ENCODE measurements at places on chromosomes 7 and 10.

DNA sequence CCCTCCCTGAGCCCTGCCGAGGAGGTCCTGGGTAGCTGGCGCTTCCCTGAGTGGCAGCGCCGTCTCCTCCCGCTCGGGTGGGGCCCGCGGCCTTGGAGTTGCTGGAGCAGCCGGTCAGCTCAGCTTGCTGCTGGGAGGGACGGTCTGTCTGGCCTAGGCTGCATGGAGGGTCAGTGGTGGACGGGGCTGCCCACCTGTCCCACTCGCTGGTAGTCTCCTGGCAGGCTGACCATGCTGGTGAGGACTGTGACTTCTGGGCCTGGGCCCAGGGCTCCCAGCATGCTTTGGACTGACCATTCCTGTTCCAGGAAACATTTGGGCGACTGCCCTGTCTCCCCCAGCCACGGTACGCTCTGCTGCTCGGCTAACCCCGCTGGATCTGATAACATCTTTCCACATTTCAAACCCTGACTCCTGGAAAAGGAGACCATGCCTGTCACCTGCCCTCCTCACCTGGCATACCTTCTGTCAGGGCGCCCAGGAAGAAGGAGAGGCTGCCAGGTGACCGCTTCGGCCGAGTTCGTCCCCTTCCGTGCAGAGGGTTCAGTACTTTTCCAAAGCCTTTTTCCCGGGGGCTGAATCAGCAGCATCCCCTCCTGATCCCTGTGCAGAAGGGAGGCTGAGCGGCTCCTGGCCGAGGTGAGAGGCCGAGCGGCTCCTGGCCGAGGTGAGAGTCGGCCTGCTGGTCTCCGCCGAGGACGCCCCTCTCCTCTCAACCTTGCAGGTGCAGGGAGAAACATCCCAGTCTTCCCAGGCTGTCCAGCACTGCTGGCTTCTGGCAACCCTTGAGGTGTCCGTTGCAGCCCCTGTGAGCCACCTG lies 43.4 kb downstream of the FAM20C start:
- no peak for DNase-seq

DNA sequence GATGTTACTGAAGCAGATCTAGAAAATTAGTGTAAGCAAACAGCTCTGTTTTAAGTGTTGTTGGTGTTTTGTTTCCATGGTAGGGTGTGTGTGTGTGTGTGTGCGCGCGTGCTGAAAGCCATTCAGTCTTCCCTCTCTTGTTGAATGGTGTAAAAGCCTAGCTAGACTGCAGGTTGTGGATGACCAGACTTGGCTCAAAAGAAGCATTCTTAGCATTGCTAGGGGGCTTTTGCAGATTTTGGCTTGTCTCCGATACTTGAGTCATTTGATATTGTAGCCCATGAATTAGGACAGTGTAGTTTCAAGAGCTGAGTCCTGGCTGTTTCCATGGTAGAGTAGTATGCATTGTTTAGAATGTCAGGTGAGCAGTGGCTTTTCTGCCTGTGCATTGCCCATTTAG lies 99.1 kb downstream of the SND1 start:
- DNase-seq: no peak

DNA sequence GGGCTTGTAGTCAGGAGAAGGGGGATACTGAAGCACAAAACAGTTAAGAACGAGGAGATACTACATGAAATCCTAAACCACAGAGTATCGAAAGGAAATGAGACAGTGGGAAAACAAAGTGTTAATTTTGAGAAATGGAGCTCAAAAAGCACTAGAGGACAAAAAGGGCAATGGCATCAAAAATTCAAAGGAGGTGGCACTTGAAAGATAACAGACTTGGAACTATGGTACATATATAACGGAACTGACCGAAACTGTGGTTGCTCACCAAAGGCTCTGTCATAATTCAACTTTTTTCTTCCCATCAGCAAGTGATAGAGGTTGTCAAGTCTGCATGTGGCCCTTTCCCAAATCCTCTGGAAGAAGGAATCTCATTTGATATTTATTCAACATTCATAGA lies 97.0 kb downstream of the CABCOCO1 start:
- no peak for DNase-seq

DNA sequence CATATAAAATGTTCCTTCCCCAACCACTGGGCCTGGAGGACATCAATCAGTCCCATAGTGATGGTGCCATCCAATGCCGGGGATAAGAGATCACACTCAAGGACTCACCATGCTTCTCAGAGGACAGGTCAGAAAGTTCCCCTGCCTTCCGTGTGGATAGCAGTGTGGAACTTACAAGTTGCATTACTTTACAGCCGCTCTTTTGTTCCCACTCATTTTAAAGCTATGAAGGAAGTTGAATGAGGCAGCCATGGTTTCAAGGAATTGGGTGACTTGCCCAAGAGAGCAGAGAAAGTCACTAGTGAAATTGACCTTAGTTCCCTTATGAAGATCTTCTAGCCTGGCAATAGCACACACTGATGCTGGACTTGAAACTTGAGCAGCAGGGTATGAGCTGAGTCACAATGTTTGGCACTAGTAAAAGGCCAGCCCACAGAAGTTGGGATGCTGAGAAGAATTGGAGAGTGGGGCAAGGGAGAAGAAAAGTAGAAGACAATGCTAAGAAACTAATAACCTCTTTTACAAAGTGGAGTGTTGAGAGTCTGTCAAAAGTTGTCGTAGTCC lies 78.7 kb downstream of the CXCL12 start:
- DNase-seq: no peak

DNA sequence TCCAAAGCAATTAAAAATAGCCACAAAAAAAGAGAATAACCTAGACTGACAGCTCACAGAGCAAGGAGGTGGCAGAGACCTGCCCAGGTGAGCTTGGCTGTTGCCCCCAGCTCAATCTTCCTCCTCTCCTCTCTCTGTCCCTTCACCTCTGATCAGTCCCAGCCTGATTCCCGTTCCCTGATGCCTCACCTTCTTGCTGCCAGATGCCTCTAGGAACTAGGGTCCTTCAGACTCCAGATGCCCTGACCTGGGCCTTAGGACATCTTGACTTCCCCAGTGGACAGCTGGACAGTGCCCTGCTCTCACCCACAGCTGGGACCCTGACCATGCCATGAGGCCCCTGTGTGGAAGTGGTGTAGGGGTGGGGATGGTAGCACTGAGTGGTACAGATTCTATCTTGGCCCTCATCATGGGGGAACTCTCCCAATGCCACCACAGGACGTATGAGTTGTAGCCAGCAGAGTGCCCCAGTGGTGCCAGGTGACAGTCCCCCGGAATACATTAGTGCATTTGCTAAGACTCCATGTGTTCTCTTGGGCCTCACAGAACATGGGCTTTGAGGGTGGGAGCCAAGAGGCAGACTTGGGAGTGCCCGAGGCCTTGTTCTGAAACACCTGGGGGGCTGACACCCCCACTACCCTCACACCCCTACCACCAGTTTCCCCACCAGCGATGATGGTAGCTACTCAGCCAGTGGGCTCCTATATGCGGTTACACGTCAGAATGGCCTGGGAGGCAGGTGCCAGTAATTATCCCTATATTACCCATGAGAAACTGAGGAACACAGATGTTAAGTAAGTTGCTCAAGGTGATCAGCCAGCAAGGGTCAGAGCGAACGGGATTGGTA lies 2.0 kb downstream of the DEPP1 start:
- DNase-seq: no peak

GRCh38 chr7:24974026-24974832 lies 5.7 kb downstream of the OSBPL3 start:
- no peak for DNase-seq

DNA sequence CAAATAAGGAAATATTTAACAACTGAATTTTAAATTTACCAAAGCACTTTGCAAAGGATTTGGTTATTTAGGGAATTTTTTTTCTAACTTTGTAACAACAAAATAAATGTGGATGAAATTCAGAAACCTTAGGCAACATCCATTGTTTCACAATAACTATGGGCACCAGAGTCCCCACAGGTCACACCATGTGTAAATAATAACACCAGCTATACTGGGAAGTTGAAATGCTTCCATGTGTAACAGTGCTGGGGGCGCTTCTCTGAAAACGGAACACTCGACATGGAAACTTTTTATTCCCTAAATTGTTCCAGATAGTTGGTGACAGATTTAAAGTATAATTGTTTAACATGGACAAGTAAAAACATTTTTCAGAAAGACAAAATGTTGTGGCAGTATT lies 818.6 kb downstream of the TNS3 start:
- no peak for DNase-seq

DNA sequence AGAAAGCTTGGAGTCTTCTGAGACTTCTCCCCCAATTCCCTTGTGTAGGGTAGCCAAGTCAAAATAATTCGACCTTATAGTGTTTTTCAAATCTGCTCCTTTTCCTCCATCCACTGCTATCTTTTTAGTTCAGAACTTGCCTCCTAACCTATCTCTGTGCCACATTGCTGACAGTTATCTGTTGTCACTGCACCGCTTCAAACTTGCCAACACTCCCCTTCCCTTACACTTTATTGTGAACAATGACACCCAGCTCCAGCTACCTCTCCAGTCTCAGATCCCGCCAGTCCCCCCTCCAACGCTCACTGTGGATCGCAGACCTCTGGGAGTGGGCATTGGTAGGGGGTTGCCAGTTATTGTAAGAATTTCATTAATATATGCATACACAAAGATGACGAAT lies 16.3 kb upstream of the HPS1 start:
- no peak for DNase-seq

DNA sequence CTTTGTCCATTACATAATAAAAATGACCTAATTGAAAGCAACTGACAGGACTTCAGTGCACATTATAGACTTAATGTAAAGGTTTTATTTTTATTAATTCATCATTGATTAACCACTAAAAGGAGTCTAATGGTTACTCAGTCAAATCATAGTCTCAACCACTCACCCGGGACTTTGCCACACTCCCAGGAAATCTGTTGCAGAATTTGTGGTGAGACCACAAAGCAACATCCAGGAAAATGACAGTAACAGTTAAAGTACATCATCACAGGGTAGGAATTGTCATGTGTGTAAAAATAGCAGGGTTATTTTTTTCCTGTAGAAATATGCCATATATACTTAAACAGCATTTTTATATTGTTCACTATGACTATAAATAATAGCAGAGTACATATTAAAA lies 6.3 kb upstream of the HGF start:
- no peak for DNase-seq

GRCh38 chr7:2950578-2950977 lies 93.1 kb downstream of the CARD11 start:
- DNase-seq: no peak

DNA sequence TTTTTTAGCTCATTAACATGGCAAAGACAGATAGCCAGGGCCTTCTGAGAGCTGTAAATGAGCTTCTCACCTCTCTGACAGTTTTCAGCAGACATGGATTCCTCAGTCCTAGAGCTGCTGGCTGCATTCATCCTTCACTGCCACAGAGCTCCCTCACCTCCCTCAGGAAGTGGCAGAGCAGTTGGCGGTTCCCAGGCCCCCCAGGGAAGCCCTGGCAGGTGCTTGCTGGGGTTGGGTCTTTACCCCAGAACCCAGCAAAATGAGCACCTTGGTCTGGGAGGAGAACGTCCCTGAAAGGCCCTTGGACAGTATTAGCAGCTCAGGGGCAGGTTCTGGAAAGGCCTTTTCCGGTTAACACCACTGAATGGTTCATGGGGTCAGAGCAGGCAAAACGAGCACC lies 288.0 kb downstream of the PTPRN2 start:
- DNase-seq: no peak

- DNase-seq: no peak
Measured at GRCh38 chr10:102691285-102692066, 22.7 kb downstream of the ARL3 start.

DNA sequence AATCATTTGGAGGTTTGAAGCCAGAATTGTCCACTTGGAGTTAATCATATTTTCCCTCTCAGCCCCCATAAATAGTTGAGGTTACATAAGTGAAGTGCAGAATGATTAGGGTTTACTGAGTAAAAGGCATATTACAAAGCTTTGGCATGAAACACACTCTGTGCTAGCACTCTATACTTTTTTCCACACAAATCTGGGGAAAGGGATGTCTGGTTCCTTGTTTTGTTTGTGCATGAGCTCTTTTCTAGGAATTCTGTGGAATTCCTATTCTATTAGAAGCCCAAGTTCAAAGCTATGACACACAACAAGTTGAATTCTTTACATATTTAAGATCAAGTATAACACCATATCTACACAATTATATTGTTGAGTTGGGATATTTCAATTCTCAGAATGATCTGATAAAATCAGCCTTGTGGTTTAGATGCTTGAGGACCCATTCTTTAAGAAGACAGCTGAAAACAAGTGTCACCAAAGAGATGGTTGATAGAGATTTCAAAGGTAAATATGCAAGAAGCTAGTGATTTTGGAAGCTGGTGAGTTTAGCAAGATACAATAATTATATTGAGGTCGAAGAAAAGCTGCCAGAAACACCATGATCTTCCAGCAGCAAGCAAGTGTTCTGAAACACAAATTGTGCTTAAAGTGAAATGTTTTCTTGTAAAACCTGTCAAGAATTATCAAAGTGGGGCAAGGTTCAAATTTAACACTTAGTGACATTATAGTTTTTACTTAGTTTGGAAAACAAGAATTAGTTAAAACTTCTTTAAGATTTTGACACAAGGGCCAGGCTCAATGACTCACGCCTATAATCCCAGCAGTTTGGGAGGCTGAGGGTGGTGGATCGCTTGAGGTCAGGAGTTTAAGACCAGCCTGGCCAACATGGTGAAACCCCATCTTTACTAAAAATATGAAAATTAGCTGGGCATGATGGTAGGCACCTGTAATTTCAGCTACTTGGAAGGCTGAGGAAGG lies 122.6 kb downstream of the INHBA start:
- no peak for DNase-seq

- no peak for DNase-seq
Measured at GRCh38 chr10:21145751-21146435, 248.8 kb upstream of the NEBL start.

DNA sequence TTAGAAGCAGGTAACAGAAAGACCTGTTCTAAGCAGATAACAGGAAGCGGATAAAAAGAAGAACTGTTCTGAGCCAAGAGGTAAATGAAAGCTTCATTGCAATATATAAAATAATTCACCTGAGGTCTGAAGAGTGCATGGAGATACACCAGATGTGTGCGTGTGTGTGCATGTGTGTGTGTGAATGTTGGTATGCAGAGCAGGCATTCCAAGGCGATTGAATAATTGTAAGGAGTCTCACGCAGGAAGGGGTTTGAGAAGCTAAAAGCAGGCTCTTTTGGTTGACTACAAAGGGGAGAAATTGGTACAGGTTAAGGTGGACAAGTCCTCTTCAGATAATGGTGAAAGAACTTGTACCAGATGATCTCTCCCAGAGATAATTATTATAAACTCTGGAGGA lies 450.6 kb downstream of the DNAJB9 start:
- DNase-seq: no peak

DNA sequence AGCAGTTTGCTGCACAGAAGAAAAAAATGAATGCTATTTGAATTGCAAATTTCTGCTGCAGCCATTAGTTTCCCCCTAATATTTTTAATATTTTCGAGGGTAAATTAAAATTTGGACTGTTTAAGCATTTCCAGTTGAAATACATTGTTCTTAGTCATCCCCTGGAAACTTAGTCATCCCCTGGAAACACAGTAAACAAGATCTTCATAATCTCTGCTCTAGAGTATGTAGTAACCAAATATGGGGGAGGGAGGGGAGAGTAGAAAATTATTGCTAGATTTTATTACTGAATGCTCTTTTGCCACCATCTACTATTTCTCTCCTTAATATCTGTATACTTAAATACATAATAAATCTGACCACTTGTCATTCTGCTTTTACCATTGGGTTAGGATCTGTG lies 1053.3 kb downstream of the SORCS1 start:
- DNase-seq: no peak

Data from activated T-cell treated with anti-CD3 and anti-CD28 coated beads for 1 hour (primary cell).